Muscle of arm (tissue), 14 donors: ENCODE measurements at places on chromosomes 3 and 15. TPM values are rescaled to one million over a fixed set of nuclear protein-coding genes. Genes with fewer than 3 reads are reported as not detected.

The CTDSPL gene
- polyA plus RNA-seq = 45.5 TPM

The ITGB5 gene
- polyA plus RNA-seq = 20.3 TPM

The EHHADH gene
- polyA plus RNA-seq = 4.8 TPM

The GAP43 gene
- 2.3 TPM for polyA plus RNA-seq

The SPATA12 gene
- 0.06 TPM for polyA plus RNA-seq

The NAALADL2 gene
- polyA plus RNA-seq = 7.5 TPM

The AADAC gene
- 2.4 TPM for polyA plus RNA-seq

The KNG1 gene
- 0.71 TPM for polyA plus RNA-seq

The TMEM40 gene
- polyA plus RNA-seq = 12.9 TPM

The SKOR1 gene
- 0.50 TPM for polyA plus RNA-seq

The FYCO1 gene
- polyA plus RNA-seq = 26.3 TPM

The ST3GAL6 gene
- polyA plus RNA-seq = 4.5 TPM

The ANKUB1 gene
- polyA plus RNA-seq = not detected

The CPNE9 gene
- polyA plus RNA-seq = not detected

The PRSS50 gene
- polyA plus RNA-seq = 0.21 TPM

The CYB561D2 gene
- 7.8 TPM for polyA plus RNA-seq

The C3orf22 gene
- polyA plus RNA-seq = not detected

The SCAPER gene
- polyA plus RNA-seq = not detected

The TIGIT gene
- polyA plus RNA-seq = 0.29 TPM

The GOLGA8S gene
- 0.52 TPM for polyA plus RNA-seq

The KIF15 gene
- 8.6 TPM for polyA plus RNA-seq

The CD86 gene
- 2.1 TPM for polyA plus RNA-seq

The C3orf49 gene
- 0.97 TPM for polyA plus RNA-seq

The SNURF gene
- 34.7 TPM for polyA plus RNA-seq

The TRPM1 gene
- 10.6 TPM for polyA plus RNA-seq

The CHRNA3 gene
- not detected for polyA plus RNA-seq

The P2RY14 gene
- polyA plus RNA-seq = 1.9 TPM

The EFL1 gene
- polyA plus RNA-seq = not detected

The RTF1 gene
- polyA plus RNA-seq = 61.2 TPM

The SNX4 gene
- polyA plus RNA-seq = 35.7 TPM

The ACOX2 gene
- polyA plus RNA-seq = 29.8 TPM

The NCK1 gene
- not detected for polyA plus RNA-seq

The PLA2G4E gene
- polyA plus RNA-seq = 1.7 TPM

The TGM5 gene
- polyA plus RNA-seq = not detected

The BNC1 gene
- polyA plus RNA-seq = 3.4 TPM

The SEMA3G gene
- 16.1 TPM for polyA plus RNA-seq

The CLSTN2 gene
- polyA plus RNA-seq = 3.0 TPM

The ARGFX gene
- not detected for polyA plus RNA-seq

The NRROS gene
- polyA plus RNA-seq = 4.4 TPM

The ZNF662 gene
- 15.4 TPM for polyA plus RNA-seq

The GASK1A gene
- 7.7 TPM for polyA plus RNA-seq

The SLCO2A1 gene
- polyA plus RNA-seq = 1.1 TPM

The ALPK3 gene
- polyA plus RNA-seq = 63.9 TPM
